Mesenteric fat pad (tissue), 1 donor: ENCODE measurements at places on chromosomes 3 and 15. TPM values are rescaled to one million over a fixed set of nuclear protein-coding genes. Genes with fewer than 3 reads are reported as not detected.

- no peak for DNase-seq
Measured at GRCh38 chr3:185342459-185343174, 20.3 kb upstream of the MAP3K13 start.

FAM3D gene
- total RNA-seq, result 0.51 TPM

- no peak for DNase-seq
Measured at GRCh38 chr3:167653760-167654159, at the start of gene WDR49. WDR49 (minus strand) TSS chr3:167653942; CDS start chr3:167653425, 517 bp downstream.

TRH gene
- total RNA-seq, result not detected

ISLR2 gene
- 0.61 TPM for total RNA-seq

DNA sequence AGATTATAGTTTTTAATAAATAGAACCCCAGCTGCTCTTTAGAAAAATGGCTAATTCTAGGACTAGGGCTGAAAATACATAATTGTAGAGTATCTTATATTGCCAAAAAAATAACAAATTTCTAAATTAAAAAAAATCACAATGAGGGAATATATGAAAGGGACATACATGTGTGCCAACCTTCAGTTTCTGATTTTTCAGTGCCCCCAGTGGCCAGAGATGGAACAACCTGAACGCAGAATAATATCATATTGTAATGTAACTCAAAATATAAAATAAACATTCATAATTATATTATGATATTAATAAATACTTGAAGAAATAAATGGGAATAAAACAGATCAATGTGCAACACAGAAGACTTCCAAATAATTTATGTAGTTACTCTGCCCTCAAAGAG lies 460.5 kb downstream of the ZNF385D start:
- DNase-seq, result no peak

DTWD1 gene
- total RNA-seq, result 30.7 TPM
